Stimulated activated CD4-positive, alpha-beta T cell treated with anti-CD3 and anti-CD28 coated beads, Interleukin-1b, Interleukin-23, amount 100 ng/mL, for 4 hours (primary cell): ENCODE measurements at places on chromosomes 6 and 20.

GRCh38 chr6:167831281-167831828 is 4.6 kb downstream of the AFDN start:
- no peak for DNase-seq

GRCh38 chr20:35878113-35878625 is 76.1 kb downstream of the SCAND1 start:
- DNase-seq: no peak

DNA sequence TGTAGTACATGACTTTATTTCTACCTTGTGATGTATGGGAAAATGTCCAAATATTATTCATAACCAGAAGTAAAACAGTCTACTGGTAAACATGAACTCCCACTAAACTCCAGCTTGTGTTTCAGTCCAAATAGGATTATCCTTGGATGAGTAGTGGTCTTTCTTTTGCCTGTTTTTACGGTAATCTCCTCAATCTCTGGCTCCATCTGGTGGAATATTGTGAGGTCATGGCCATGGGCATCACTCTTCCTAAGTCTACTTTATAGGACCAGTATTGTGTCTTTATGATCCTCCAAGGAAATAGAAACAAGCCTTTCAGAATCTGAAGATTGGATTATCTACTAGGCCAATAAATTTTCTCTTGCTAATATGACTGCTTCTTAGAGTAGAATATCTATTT is 505.0 kb downstream of the BMP2 start:
- DNase-seq: no peak

GRCh38 chr6:62980724-62981123 is 230.5 kb upstream of the FKBP1C start:
- no peak for DNase-seq

DNA sequence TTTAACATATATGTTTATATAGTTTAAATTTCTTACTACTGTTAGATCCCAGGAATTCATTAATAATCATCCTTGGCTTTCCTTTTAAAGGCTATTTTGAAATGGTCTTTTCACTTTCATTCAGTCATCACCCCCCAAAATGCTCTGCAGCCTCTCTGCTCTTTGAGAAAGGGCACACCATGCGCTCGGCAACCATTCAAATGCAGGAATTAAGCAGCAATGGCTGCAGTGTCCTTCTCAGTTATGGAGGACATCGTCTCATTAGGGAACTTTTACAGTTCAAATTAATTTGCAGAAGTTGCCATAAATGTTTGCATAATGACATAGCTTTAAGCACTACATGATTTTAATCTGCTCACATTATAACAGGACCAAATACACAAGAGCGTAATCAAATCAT is 6.3 kb downstream of the TUBB1 start:
- no peak for DNase-seq

DNA sequence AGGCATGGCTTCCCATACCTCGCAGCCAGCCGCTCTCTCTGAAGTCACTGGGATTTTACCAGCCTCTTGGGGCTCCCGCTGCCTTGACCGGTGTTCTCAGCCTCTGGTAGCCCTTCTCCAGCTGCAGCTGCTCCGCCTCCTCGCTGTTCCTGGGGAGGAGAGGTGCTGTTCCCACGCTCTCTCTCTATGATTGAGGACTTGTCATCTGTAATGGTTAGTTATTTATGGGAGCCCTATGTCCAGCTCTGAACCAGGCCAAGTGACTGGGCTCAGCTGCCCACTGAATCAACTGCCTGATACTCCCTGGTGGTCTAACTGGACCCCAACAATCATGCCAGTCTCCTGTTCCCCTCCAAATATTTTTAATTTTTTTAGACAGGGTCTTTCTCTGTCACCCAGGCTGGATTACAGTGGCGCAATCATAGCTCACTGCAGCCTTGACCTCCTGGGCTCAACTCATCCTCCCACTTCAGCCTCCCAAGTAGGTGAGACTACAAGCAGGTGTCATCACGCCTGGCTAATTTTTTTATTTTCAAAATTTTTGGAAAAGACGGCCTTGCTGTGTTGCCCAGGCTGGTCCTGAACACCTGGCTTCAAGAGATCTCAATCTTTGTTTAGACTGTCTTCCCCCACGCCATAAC is 4.8 kb upstream of the SLC4A11 start:
- DNase-seq: no peak

DNA sequence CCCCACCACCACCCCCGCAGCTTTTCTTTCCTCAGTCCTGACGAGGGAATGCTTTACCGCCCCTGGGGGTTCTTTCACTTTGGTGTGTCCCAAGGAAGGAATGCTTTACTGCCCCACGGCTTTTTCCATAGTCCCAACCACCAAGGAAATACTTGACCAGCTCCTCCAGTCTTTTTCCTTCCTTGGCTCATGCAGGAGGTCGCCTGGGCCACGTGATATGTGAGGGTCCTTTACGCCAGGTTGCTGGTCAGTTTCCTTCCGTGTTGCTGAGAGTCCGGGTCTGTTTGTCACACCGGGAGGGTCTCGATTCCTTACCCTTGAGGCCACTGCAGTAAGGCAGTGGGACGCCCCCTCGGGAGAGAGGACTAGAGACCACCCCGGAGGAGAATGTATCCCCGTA is 58.9 kb upstream of the CDH4 start:
- DNase-seq: no peak

GRCh38 chr6:130787726-130788500 is 39.3 kb upstream of the SMLR1 start:
- no peak for DNase-seq

DNA sequence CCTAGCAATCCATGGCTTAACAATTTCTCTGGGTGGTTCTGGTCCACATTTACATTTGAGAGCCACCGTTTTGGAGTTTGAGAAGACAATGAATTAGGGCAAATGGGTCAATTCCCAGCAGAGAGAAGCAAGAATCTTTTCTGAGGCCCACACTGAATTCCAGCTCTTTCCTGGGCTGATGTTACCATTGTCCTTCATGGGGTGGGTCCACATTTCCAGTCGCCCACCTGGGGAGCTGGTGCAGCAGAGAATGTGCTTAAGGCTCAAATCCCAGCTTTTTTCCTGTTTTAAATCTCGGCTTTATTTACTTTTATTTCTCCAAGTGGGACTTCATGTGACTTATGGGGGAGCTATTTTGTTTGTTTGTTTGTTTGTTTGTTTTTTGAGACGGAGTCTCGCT is 44.2 kb upstream of the TFAP2C start:
- no peak for DNase-seq
